ENCODE measurements at places on chromosomes 2 and 18.

DNA sequence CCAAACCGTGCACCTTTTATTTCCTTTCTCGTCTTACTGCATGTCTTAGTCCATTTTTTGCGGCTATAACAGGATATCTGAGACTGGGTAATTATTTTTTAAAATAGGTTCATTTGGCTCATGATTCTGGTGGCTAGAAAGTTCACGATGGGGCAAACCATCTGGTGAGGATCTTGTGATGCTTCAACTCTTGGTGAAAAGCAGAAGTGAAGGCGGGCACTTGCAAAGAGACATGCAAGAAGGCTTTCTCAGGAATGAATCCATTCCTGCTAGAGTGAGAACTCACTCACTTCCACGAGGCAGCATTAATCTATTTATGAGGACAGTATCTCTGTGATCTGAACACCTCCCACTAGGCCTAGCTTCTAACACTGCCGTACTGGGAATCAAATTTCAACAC, 327.1 kb upstream of the RBMS1 start:
- DNase-seq = peak; percentile 67

DNA sequence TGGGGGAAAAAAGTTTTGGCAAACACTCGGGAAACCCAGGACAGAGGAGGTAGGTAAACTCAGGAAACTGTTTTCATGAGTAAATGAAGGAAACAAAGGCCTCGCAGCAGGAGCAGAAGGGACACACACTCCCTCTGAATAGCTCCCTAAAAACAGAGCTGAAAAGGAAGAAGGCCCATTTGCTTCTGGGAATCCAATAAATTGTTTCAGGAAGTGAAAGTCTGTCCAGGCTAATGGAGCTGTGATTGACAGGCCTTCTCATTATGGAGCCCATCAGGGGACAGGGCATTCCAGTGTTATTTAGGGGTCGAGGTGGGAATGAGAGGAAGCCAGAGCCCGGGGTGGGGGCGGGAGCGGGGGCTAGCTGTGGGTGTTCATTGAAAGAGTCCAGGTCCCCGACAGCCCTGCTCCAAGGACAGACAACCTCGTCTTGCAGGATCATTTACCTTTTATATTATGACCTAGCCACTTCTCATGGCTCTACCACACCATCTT, 81.2 kb downstream of the GBX2 start:
- no peak for DNase-seq

DNA sequence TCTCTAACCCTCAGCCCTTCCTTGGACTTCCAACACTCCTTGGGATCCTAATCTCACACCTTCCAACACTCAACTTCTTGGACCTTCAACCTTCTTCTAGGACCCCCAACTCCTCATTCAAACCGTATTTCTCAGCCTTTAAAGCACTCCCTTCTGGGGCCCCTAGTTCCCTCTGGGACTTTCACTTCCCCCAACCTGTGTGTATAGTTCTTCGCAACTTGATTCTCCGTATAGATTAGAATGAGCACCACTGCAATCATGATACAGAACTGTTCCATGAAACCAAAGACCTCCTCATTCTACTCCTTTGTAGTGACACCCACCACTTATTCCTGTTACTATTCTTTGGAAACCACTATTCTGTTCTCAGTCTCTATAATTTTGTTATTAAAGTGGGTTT, 62.0 kb upstream of the NFU1 start:
- DNase-seq = peak; percentile 46

DNA sequence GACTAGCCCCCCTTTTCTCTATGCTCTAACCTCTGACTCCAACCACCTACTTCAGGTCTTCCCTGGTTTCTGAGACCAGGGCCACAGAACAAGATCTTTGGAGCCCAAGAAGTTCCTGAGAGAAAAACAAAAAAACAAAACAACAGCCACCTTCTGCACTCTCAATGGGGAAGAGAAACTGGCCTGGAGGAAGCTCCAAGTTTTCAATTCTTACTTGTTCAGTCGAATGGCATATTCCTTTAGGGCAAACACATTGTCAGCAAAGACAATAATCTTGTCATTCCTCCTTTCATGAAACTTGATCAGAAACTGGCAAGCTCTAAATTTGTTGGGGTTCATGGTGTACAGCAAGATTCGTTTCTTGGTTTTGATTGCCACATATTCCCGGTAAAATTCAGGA, 15.0 kb downstream of the ERCC3 start:
- DNase-seq = peak; percentile 17

GRCh38 chr2:202133909-202134265, 60.8 kb downstream of the KIAA2012 start:
- no peak for DNase-seq

GRCh38 chr18:6807515-6808257, 78.2 kb downstream of the ARHGAP28 start:
- DNase-seq = no peak

DNA sequence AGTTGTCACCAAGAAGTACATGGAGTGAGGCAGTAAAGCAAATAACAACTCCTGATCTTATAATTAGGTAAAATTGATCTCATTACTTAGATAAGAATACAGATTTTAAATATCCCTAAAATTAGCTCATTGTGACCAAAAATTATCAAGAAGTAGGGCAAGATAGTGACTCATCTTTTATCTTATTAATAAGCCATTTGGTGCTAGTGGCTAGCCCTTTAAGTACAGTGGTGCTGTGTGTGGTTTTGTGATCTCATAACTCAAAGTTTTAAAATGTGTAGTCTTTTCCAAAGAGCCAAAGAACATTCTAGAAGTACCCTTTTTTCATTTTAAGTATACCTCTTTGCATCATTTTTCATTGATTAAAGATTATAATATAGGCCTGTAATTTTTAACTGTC, 569.4 kb upstream of the SETBP1 start:
- DNase-seq = no peak

GRCh38 chr2:16972276-16972675, 306.6 kb upstream of the CYRIA start:
- no peak for DNase-seq

- no peak for DNase-seq
These were observed 148.3 kb upstream of the SRD5A2 start for GRCh38 chr2:31729065-31729439.

DNA sequence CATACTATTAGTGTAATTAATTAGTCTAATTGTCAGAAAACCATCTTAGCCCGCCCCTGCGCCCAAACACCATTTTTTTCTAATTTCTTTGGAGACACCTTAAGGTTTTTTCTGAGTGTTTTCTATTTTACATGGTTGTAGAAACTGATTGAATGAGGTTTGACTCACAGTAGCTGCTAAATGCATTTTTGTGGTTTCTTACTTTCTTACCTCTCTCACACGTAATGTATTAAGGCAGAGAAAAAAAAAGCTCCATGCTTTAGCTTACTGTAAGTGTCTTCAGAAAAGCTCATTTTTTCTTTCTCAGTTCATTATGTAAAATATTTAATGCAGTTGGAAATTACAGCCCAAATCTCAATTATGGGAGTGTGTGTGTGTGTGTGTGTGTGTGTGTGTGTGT, 548.5 kb upstream of the LRRTM4 start:
- DNase-seq = no peak

DNA sequence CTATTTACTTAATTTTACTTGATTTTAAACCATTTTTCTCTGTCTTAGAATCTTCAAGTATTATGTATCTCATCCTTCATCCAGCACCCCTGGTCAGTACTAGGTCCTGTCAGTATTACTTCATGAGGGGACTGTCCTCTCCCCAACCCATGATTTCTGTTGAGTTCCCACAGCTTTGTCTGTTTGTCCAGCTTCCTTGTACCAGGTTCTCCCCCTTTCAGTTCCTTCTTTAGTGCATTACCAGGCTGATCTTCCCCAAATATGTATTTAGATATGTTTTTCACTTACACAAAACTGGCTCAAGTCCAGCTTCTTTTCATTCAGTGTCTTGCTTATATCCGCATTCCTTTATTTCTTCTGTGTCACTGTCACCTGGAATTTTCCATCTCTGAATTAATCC, 13.8 kb upstream of the TTC27 start:
- peak; percentile 30 for DNase-seq

- DNase-seq = no peak
These were observed 145.9 kb downstream of the GFPT1 start for GRCh38 chr2:69241093-69241492.

DNA sequence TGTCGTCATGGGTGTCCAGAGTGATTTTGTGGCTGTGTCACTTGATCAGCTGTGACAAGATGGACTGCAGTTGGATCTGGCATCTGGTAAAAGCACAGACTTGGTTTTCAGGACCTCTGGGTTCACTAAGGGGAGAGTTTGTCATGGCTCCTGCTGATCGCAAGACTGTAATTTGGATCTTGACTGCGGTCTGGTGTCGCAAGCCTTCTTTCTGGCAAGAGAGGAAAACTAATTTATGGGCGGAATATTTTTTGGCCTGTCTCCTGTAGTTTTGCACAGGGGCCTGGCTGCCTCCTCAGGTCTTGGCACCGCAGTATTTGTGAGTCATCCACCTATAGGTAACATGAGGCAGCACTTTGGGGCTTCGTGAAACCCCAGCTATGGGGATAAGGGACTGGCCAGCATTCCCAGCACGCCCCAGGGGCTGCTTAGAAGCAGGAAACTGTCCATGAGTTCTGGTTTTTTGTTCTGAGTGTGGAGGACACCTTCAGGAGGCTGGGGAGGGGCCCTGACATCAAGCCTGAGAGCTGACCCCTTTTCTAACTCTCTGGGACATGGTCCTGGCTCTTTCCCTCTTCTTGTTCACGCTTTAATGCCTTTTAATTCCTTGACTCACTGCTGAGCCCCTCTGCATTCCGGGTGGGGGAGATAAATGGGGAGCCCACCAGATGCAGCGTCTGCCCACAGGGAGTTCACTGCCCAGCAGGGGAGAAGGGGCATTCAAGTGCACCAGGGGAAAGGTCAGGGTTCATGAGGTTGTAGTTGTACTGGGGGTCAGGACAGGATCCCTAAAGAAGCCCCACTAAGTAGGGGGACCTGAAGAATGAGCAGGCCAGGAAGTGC, 12.2 kb downstream of the SH3BP4 start:
- DNase-seq = no peak

DNA sequence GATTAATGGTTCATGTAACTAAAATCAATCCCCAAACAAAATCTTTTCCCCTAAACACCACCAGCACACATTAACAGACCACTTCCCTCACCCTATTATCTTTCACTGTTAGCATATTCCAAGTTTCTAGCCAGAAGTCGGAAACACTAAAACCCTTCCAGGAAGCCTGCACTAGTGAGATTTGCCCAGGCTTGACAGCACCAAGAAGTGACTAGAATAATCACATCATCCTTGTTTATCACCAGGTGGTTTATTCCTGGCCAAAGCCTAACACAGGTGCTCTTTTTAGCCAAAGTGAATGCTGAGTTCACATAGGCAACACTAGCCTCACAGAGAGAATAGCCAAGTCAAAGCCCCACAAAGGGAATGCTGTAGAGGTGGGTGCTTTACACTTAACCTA, 221.2 kb upstream of the HNRNPA3 start:
- DNase-seq = no peak

DNA sequence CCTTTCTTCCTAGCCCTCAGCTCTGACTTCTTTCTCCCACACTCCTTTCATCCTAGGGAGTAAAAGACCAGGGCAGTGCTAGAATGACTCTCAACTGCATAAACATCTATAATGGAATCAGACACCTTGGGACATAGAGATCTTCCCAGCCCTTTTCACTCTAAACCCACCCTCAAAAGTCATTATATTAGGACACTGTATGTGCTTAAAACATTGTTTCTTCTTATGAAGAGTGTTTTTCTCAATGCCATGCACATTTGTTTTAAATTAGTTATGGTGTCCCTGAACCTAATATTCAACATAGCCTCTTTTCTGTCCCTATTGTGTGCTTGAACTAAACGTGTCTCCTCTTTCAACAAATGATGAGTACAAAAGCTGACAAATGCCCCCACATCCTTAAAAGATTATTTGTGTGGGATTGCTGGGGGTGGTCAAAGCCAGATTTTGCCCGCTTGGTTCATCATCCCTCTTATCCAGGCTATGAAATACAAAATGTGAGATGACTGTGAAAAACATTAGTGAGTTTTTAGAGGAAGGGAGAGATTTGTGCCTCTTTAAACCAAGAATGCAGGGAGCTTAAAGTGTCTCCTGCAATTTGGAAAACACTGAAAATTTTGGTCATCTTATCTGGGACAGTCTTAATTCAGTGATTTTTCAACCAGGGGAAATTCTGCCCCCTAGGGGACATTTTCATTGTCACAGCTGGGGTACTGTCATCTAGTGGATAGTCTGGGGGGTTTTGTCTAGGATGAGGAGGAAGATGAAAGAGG, 29.0 kb downstream of the SERPINB5 start:
- DNase-seq = peak; percentile 69

DNA sequence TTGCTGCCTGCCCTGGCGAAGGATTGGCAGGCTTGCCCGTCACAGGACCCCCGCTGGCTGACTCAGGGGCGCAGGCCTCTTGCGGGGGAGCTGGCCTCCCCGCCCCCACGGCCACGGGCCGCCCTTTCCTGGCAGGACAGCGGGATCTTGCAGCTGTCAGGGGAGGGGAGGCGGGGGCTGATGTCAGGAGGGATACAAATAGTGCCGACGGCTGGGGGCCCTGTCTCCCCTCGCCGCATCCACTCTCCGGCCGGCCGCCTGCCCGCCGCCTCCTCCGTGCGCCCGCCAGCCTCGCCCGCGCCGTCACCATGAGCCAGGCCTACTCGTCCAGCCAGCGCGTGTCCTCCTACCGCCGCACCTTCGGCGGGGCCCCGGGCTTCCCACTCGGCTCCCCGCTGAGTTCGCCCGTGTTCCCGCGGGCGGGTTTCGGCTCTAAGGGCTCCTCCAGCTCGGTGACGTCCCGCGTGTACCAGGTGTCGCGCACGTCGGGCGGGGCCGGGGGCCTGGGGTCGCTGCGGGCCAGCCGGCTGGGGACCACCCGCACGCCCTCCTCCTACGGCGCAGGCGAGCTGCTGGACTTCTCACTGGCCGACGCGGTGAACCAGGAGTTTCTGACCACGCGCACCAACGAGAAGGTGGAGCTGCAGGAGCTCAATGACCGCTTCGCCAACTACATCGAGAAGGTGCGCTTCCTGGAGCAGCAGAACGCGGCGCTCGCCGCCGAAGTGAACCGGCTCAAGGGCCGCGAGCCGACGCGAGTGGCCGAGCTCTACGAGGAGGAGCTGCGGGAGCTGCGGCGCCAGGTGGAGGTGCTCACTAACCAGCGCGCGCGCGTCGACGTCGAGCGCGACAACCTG, at the start of gene DES:
TSS of gene DES (plus strand) at position 223 of the 857 bp plus-strand sequence. CDS start at position 309, 86 bp downstream.
- DNase-seq = no peak

- DNase-seq = no peak
These were observed 3.2 kb downstream of the ERMN start for GRCh38 chr2:157322432-157322831.

GRCh38 chr2:217935901-217936684, 66.7 kb downstream of the TNS1 start:
- no peak for DNase-seq

DNA sequence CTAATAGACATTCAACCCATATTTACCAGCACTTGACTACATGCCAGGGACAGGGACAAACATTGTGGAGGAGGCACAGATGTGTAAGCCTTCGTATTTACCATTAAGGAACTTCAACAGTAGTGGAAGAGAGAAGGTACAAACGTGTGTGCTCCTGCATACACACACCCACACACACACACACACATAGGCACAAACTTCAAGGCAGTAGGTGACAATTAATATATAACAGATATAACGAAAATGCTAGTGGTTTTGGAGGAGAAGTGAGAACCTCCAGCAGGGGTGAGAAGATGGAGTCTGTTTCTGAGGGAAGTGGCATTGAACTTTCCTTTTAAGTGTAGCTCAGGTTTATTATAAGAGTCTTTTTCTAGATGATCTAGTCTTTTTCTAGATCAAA, 231.1 kb downstream of the SETBP1 start:
- DNase-seq = no peak

GRCh38 chr18:7068871-7069590, 48.6 kb downstream of the LAMA1 start:
- DNase-seq = no peak

GRCh38 chr2:74327627-74328026, 15.6 kb downstream of the SLC4A5 start:
- no peak for DNase-seq

Measured in suppressor macrophage treated with lipopolysaccharide for 1 hour (primary cell).